RPMI8226 (cell line): ENCODE measurements at places on chromosomes 13 and 19.

- DNase-seq = no peak
Observed at GRCh38 chr19:18774782-18775444, 16.2 kb downstream of the COMP start.

DNA sequence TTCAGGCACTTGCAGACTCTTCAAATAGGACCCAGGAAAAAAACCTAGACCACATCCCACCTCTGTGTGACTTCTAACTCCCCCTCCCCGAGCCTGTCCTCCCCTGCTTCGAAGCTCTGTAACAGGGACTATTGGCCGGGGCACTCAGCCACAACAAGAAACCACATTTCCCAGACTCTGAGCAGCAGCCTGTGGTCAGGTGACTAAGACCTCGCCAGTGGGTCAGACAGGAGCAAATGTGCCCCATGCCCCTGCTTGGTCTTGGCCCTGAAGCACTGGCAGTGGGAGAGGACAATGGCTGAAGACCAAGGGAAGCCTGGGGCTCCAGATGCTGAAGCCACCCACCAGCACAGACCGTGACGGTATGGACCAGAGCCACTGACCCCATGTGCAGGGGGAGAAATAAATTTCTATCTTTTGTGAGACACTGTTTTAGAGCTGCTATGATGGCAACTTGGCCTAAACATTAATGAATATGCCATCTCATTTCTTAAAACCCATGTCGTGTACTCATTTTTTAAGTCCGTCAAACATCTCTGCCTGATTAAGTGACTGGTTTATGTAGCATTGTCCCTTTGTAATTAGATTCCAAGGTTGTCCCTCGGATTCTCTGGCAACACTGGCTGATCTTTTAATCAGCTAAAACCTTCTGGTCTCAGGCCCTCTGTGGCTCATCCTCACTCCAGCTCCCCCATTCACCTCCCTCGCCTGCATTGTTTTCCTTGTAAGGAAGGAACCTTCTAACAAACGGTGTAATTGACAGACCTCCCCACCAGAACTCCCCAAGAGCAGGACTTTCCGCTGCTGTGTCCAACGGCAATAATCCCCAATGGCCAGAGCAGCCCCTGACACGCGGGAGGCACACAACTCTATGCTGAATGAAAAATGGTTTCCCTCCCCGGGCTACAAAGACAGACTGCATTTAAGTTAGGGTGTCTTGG lies 98.4 kb downstream of the STK24 start:
- no peak for DNase-seq

GRCh38 chr19:1408300-1409203 lies 1.2 kb downstream of the DAZAP1 start:
- DNase-seq = peak; percentile 58

DNA sequence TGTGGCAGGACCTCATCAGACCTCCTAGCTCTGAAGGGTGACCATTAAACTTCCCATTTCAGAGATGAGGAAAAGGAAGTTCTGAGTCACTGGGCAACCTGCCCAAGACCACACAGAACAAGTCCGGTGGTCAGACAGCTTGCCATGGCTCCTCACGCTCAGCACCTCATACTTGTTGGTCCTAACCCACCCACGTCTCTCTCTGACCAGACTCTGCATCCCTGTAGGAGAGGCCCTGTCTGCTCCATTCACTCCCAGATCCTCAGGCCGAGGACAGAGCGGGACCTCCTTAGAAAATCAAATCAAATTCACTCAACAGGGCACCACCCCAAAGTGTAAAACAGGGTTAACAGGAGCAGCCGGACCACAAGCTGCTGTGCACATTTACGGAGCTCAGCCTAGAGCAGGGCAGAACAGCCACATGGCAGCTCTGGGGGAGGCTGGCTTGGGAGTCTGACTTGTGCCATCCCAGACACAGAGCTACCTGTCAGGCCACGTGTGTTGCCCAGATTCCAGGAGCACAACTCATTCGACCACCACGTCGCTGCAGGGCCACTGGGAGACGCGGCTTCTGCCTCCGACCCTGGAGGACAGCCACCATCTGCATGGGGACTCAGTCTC lies 1.7 kb downstream of the MIER2 start:
- DNase-seq = no peak

DNA sequence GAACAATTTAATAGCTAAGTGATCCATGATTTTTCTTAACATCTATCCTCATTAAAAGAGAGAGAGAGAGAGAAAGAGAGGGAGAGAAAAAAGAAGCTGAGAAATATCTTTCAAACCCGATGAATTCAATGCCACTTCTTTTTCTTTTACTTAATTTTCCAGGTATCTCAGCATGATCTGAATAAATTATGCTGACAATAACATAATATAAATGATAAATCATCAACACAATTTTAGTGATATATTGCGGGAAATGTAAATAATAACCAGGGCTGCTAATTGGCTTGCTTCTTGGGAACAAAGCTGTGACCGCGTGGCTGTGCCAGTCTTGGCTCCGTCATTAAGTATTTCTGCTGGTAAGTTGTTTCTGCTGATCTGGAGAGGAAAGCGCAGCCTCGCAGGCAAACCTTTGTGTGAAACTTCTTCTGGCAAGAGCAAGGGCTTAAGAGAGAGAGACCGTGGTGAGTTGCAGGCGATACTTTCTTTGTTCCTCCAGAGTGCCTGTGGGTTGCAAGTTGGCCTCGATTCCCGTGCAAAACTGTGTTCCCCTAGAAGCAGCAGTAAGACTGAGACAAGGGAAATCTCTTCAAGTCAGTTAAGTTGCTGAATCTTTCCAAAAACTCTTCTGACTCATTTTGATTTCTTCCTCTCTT lies 489.1 kb upstream of the TSHZ3 start:
- DNase-seq = no peak
